ENCODE measurements at places on chromosomes 16 and 17. TPM values are rescaled to one million over a fixed set of nuclear protein-coding genes. Genes with fewer than 3 reads are reported as not detected.

Gene SDK2
- 0.92 TPM for total RNA-seq

Gene CCL13
- total RNA-seq: not detected

Gene CNGB1
- 0.03 TPM for total RNA-seq

Gene CRYBA1
- total RNA-seq: not detected

Gene TLCD3B
- 0.27 TPM for total RNA-seq

Data from A549 treated with GW870086 at 1 μM for 4 hours (cell line).